ENCODE measurements at places on chromosomes 1 and 21.

GRCh38 chr1:39544327-39544726 lies 32.3 kb downstream of the PABPC4 start:
- DNase-seq, result no peak

DNA sequence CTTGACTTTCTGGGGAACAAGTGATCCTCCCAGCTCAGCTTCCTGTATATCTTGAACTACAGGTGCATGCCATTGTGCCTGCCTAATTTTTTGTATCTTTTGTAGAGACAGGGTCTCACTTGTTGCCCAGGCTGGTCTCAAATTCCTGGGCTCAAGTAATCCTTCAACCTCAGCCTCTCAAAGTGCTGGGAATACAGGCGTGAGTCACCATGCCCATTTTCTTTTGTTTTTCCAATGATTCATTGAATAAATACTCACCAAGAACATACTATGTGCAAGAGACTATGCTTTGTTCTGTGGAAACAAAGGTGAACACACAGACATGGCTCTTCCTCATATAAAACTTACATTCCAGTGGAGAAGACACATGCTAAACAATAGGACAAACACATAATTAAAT lies 407.8 kb upstream of the DAB1 start:
- no peak for DNase-seq

GRCh38 chr1:160108888-160109662 lies 6.5 kb upstream of the ATP1A2 start:
- peak; percentile 40 for DNase-seq

GRCh38 chr1:42000766-42001165 lies 82.0 kb upstream of the HIVEP3 start:
- DNase-seq, result no peak

- DNase-seq, result no peak
These were observed 20.8 kb upstream of the LAPTM5 start for GRCh38 chr1:30778154-30778978.

DNA sequence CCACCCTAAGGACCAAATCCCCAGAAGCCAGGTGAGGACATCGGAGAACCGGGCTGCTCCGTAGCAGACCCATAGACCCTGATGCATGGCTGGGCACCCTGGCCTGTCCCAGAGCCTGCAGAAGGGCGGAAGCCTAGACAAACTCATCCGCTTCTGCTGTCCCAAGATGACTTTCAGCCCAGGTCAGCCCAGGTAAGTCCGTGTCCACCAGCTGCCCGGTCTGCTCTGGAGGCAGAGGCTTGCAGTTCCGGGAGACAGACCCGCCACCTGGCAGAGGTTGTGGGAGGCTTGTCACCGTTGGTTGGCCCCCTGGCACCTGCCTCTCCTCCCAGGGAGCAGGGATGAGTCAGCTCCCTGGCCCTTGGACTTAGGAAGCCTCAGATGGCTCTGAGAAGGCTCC lies 22.8 kb upstream of the POFUT2 start:
- no peak for DNase-seq

DNA sequence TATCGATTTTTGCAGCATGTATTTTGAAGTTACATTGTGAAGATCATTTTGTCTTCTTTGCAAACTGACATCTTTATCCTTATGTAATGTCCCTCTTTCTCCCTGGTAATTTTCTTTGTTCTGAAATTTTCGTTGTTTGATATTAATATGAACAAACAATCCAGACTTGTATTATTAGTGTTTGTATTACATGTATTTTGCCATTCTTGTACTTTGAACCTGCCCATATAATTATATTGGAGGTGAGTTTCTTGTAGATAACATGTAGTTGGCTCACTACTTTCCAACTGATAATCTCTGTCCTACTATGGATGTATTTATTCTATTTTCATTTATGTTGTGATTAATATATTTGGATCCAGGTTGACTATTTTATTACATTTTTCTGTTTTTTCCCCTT lies 27.1 kb downstream of the OBSCN start:
- no peak for DNase-seq

DNA sequence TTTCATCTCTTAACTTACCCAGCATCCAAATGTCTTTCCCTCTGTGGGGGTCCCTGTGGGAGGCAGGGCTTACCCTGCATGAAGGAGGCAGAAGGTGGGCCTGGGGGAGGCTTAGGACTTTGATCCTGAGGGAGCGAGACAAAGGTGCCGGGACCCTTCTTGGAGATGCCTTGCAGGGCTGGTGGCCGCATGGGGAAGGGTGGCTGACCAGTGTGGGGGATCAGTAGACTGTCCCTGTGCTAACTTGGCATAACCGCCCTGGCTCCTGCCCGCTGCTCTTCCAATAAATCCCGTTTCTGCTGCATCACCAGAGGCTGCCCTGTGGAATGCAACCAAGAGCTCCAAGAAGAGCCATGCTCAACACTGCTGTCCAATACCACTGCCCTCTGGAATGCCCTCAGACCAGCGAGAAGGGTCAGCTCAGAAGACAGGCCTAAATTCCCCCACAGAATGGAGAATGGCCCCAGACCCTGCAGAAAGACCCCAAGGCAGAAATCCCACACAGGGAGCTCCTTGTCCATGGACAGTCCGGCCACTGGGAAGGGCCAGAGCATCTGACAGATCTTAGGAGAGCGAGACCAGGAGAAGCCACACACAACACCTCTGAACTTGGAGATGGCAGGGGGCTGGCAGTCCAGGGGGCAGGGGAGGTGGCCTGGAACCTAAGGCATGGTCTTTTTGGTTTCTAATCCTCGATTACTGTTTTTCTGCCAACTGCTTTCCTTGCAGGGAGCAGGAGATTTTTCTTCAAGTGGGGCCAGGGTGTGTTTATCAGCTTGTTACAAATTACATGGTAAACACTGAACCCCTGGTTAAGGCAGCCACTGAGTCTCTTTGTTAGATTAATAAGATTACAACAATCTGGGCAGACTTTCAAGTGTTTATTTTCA lies 46.7 kb upstream of the DMRTB1 start:
- no peak for DNase-seq

- no peak for DNase-seq
These were observed 37.8 kb upstream of the THEM4 start for GRCh38 chr1:151947140-151947539.

GRCh38 chr1:202009326-202010179 lies 834 bp upstream of the ELF3 start:
- DNase-seq, result peak; percentile 52

GRCh38 chr1:209421978-209422680 lies 161.4 kb upstream of the CAMK1G start:
- DNase-seq, result no peak

DNA sequence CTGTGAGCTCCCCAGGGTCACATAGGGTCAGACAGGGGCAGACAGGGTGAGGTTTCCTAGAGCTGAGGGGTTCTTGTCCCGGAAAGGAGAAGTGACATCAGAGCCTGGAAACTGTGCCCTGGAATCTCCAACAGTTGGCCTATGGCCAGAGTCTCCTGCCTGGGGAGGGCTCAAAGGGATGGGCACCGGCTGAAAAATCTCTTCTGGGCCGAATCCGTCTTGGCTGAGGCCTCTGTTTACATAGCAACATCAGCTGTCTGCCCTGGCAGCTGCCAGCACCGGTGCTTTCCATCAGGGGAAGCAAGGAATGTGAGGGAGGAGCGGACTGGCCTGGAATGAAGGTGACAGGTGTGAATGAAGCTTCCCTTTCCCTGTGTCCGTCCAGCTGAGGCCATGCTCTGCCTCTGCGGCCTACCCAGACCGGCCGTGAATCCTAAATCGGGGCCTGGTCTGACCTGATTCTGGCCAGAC lies 30.7 kb downstream of the VASH2 start:
- no peak for DNase-seq

- no peak for DNase-seq
These were observed 275.4 kb upstream of the BEND5 start for GRCh38 chr1:49052102-49052501.

- DNase-seq, result no peak
These were observed 2.9 kb downstream of the SELENBP1 start for GRCh38 chr1:151369621-151370048.

DNA sequence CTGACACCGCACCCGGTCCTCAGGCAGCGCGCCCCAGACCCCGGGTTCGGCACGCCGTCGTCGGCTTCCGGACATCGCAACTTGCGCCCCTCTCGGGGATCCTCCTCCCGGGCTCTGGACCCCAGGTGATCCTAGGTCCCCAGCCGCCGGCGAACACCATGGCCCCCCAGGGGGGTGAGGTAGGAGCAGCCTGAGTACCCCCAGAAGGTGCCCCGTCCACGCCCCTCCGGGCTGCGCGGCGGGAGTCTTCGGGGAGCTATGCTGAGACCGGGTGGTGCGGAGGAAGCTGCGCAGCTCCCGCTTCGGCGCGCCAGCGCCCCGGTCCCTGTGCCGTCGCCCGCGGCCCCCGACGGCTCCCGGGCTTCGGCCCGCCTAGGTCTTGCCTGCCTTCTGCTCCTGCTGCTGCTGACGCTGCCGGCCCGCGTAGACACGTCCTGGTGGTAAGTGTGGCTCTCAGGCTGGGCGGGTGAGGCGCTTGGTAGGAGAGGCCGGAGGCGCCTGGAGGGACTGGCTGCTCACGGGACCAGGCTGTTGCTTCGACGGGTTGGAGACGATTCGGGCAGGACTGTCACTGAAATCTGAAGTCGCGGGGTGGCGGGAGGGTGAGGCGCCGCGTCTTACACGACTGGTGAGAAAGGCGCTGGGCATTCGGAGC lies 367 bp downstream of the WNT2B start:
- DNase-seq, result peak; percentile 13

DNA sequence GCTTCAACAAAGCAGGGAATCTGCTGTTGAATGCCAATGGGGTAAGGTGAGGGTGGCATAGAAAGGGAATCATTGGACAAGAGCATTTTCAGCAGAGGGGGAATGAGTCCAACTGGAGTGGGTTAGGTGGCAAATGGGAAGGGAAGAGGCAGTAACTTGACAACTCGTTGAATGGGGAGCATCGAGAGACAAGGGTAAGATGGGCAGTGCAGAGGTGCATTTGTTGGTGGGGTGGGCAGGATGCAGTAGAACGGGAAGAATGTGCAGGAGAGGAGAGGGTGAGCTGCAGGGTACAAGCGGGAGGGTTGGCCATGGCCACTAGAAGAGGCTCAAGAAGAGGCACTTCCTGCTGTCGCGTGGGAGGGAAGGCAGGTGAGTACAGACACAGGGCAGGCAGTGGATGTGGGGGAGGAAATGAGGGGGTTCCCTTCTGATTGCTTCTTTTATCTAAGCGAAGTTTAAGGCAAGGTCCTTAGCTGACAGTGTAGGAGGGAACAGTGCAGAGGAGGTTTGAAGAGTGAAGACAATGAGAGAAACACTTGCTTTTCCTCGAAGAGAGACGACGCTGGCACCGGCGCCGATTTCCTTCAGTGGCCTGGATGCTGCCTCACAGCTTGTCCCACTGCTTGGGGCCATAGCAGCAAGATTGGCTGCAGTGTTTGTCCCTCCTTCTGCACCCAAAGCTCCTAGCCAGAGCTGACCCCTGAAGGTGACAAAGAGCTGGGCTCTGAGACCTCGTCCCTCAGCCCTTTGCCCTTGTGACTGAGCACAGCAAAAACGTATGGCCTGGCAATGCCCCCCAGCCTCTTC lies 3.2 kb upstream of the IKBKE start:
- DNase-seq, result peak; percentile 36
